ENCODE measurements at places on chromosomes 7 and 10. TPM values are rescaled to one million over a fixed set of nuclear protein-coding genes. Genes with fewer than 3 reads are reported as not detected.

The BMPER gene
- not detected for total RNA-seq

- no peaks in the 10 kb centered on the region for H3K27me3 ChIP-seq
- no peaks in the 10 kb centered on the region for H3K4me1 ChIP-seq
- DNase-seq, result no peak
- no peak overlapping the region for H3K4me3 ChIP-seq
- no peak overlapping the region for H3K27ac ChIP-seq
Observed at GRCh38 chr7:16027396-16027795, 340.9 kb upstream of the MEOX2 start.

GRCh38 chr10:75924309-75924902 is 493.0 kb downstream of the LRMDA start:
- DNase-seq, result no peak
- peaks cover 9% of the 10 kb centered on the region for H3K27me3 ChIP-seq
- no peaks in the 10 kb centered on the region for H3K36me3 ChIP-seq
- no peak overlapping the region for H3K4me3 ChIP-seq

DNA sequence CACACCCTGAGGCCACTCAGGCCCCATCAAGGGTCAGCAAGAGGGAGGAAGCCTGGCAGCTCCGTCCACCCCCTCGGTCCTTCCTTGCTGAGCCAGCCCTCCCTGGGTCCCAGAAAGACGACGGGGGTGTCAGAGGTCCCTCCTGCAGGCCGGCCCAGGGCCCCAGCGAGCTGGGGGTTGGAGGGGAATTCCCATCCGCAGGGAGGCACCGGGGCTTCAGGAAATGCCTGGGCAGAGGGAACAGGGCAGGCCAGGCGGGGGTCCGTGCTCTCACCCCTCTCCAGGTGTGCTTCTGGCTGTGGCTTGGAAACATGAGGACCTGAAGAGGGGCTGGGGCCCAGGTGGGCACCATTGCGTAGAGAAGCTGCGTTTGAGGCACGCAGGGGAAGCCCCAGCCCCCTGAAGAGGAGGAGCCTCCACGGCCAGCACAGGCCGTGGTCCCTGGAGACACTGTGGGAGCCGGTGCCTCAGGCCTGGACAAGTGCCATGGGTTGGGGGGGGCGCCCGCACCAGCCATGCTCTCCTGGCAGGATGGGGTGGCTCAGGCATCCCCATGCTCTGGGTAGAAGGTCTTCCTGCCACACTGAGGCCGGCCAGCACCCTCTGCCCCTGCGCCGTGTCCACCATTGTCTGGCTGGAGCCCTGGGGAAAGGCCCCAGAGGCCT is 66.7 kb downstream of the PDGFA start:
- H3K4me1 ChIP-seq, result peaks cover 11% of the 10 kb centered on the region
- H3K36me3 ChIP-seq, result no peaks in the 10 kb centered on the region
- no peak overlapping the region for H3K27ac ChIP-seq

The PPP1R17 gene
- not detected for total RNA-seq

The ASZ1 gene
- total RNA-seq, result not detected

The MYL10 gene
- total RNA-seq, result not detected

The PYROXD2 gene
- 14.0 TPM for total RNA-seq

DNA sequence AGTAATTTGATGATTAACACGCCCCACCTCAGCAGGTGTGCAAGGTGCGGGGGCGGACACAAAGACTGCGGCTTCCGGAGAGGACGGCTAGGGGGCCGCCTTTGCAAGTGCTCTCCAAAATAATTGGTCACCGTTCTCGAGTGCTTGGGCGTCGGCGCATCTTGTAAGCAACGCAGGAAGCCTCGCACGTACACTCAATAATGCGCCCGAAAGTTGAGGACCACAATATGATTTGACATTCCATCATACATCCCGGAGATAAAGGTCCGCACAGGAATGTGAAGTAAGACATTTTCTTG is 114.7 kb downstream of the EBF3 start:
- no peak for DNase-seq
- peaks cover under 1% of the 10 kb centered on the region for H3K27me3 ChIP-seq
- no peaks in the 10 kb centered on the region for H3K4me1 ChIP-seq
- H3K36me3 ChIP-seq, result no peaks in the 10 kb centered on the region
- no peak overlapping the region for H3K27ac ChIP-seq
- H3K4me3 ChIP-seq, result no peak overlapping the region

The SMARCD3 gene
- total RNA-seq, result 7.8 TPM

DNA sequence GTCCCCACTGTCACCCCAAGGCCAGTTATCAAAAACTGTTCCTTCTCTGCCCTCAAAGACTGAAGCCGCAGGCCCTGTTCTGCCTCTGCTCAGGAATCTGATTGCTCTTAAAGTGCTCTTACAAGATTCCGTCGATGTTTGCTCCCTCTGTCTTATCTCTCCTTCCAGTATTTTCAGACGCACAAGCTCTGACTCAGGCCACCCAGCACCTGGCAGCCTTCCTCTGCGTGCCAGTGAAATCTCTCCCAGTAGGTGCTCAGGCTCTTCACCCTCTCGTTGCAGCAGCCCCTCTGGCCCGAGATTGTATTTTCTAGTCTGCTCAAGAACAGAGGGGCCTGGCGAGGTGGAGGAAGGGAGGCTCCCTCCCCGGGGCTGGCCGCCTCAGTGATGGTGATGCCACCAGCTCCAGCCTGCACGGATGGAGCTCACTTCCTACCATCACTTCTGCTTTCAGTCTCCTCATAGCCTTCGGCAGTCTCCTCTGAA is 276.2 kb downstream of the USP6NL start:
- H3K27ac ChIP-seq, result no peak overlapping the region
- H3K4me1 ChIP-seq, result peaks cover 21% of the 10 kb centered on the region
- peaks cover 30% of the 10 kb centered on the region for H3K36me3 ChIP-seq
- DNase-seq, result no peak
- peak overlapping the region; percentile 14 for H3K4me3 ChIP-seq

DNA sequence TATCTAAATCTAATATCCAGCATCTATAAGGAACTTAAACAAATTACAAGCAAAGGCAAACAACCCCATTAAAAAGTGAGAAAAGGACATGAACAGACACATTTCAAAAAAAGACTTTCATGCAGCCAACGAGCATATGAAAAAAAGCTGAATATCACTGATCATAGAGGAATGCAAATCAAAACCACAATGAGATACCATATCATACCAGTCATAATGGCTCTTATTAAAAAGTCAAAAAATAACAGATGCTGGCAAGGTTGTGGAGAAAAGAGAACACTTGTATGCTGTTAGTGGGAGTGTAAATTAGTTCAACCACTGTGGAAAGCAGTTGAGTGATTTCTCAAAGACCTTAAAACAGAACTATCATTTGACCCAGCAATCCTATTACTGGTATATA is 334.4 kb upstream of the CACNA2D1 start:
- H3K27ac ChIP-seq, result no peak overlapping the region
- H3K36me3 ChIP-seq, result no peaks in the 10 kb centered on the region
- peaks cover 2% of the 10 kb centered on the region for H3K27me3 ChIP-seq
- no peak overlapping the region for H3K4me3 ChIP-seq
- no peaks in the 10 kb centered on the region for H3K4me1 ChIP-seq
- DNase-seq, result no peak

DNA sequence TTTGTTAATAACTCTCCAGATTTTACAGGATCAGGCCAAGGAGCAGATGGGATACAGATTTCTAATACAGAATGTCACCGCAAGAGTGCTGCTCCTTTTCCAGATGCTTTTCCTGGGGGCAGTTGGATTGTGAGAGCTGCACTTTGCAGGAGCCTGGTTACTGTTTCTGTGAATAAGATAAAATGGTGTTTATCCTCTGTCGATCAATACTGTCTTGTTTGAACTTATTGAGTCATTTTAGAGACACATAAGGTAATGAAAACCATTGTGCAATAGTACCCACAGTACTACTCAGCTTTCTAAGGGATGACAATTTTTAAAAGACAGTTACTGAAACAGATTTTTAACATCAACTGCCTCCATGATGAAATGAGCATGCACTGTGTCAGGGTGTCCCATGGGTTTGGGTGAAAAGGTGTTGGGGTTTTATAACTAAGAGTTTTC is 2.9 kb downstream of the A1CF start:
- no peak for DNase-seq
- H3K27ac ChIP-seq, result no peak overlapping the region
- peaks cover 7% of the 10 kb centered on the region for H3K27me3 ChIP-seq
- H3K4me3 ChIP-seq, result no peak overlapping the region
- no peaks in the 10 kb centered on the region for H3K36me3 ChIP-seq
- H3K4me1 ChIP-seq, result no peaks in the 10 kb centered on the region

DNA sequence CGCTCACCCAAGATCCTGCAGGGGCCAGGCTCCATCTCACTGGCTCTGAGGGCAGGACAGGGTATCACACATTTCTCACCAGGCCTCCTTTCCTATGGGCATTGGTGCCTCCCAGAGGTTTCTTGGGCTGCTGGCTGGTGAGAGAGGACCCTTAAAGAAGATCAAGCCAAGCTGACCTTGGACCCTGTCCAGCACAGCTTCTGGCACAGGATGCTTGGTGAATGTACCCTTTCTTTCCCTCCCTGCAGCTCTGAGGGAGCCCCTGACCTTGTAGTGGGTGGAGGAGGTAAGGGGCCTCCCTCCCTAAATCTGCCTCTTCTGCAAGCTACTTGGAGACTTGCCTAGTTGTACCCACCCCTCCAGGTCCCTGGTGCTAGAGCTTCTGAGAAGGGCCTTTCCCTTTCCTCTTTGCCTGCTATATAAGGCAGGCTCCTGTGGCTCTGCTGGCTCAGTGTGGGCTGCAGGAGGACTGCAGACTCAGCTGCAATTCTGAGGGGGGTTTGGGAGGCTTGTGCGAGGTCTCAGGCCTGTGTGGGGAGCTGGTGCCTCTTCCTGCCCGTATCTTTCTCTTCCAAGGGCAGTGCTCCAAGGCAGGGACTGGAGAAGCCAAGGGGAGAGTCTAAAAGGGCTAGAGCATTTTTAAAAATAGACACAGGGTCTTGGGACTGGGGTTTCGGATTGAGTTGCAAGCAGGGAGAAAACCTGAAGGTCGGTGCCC is 11.7 kb upstream of the TRIM8 start:
- DNase-seq, result no peak
- no peaks in the 10 kb centered on the region for H3K36me3 ChIP-seq
- peaks cover 50% of the 10 kb centered on the region for H3K4me1 ChIP-seq
- H3K4me3 ChIP-seq, result peak overlapping the region; percentile 46
- H3K27ac ChIP-seq, result peak overlapping the region; percentile 90

The OTUD1 gene
- 21.0 TPM for total RNA-seq

GRCh38 chr10:118922226-118922625 is 107.3 kb upstream of the NANOS1 start:
- H3K4me3 ChIP-seq, result no peak overlapping the region
- H3K27me3 ChIP-seq, result peaks cover 15% of the 10 kb centered on the region
- no peaks in the 10 kb centered on the region for H3K4me1 ChIP-seq
- H3K27ac ChIP-seq, result no peak overlapping the region
- DNase-seq, result no peak

DNA sequence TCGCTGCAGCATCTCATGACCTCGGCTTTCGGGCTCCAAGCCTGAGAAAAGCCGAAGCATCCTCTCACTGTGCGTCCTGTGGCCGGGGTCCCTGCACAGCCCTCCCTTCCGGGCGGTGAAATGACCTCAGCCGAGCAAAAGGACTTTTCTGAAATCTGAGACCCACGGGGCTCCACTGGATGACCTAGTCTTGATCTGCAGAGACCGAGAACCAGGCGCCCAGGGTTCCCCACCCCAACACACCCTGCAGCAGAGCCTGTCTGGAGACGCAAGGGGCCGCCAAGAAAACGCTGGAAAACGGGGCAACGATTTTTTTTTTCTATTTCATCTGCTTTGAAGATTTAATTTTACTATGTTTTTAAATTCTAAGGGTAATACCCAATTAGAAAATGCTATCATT is 31.7 kb downstream of the NPS start:
- no peaks in the 10 kb centered on the region for H3K36me3 ChIP-seq
- H3K4me1 ChIP-seq, result no peaks in the 10 kb centered on the region
- no peak overlapping the region for H3K4me3 ChIP-seq
- H3K27ac ChIP-seq, result no peak overlapping the region
- DNase-seq, result no peak
- H3K27me3 ChIP-seq, result no peaks in the 10 kb centered on the region

DNA sequence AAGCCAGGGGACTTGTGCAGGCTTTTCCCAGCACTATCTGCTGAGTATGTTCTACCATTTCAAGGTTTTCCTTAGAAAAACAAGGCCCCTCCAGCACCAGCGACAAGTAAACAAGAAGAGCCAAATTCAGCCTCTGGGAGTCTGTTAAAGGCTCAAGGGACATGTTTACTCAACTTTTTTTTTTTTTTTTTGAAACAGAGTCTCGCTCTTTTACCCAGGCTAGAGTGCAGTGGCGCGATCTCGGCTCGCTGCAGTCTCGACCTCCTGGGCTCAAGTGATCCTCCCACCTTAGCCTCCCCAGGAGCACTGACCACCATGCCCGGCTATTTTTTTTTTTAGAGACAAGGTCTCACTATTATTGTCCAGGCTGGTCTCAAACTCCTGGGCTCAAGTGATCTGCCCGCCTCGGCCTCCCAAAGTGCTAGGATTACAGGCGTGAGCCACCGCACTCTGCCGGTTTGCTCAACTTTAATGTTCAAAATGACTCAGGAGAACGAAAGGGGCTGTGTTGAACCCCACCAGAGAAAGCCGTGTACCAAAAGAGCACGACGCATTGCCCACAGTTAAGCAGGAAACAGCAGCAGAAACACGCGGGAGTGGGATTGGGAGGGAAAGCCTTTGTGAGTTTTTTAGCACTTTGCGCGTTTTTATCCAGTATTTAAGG is 772 bp downstream of the PRDX3 start:
- H3K27ac ChIP-seq, result peak overlapping the region; percentile 87
- peaks cover 26% of the 10 kb centered on the region for H3K4me1 ChIP-seq
- H3K36me3 ChIP-seq, result peaks cover 12% of the 10 kb centered on the region
- no peak for DNase-seq

Measured in activated naive CD8-positive, alpha-beta T cell treated with anti-CD3 and anti-CD28 coated beads, Interleukin-2, amount 10 ng/mL, durations not matched to agents 7 days and 5 days (primary cell).